NCI-H2081 (cell line): ENCODE measurements at places on chromosomes 2 and 18.

GRCh38 chr2:118442046-118442445 is 353.8 kb downstream of the INSIG2 start:
- DNase-seq, result no peak

DNA sequence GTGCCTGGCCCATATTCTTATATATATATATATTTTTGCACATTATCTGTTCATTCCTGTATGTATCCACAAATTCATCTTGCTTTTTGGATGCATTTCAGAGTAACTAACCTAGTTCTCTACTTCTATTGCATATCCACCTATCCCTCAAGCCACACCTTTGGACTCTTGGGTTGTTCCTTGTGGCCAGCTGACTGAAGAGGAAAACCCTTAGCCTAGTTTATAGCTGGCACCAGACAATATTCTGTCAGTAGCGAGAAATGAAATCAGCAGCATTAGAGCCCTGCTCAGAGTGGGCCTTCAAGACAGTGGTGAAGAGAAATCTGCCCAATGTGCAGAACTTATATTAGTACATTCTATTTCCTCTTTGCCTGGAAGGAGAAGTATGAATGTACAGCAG is 19.6 kb upstream of the ALMS1 start:
- DNase-seq, result no peak

DNA sequence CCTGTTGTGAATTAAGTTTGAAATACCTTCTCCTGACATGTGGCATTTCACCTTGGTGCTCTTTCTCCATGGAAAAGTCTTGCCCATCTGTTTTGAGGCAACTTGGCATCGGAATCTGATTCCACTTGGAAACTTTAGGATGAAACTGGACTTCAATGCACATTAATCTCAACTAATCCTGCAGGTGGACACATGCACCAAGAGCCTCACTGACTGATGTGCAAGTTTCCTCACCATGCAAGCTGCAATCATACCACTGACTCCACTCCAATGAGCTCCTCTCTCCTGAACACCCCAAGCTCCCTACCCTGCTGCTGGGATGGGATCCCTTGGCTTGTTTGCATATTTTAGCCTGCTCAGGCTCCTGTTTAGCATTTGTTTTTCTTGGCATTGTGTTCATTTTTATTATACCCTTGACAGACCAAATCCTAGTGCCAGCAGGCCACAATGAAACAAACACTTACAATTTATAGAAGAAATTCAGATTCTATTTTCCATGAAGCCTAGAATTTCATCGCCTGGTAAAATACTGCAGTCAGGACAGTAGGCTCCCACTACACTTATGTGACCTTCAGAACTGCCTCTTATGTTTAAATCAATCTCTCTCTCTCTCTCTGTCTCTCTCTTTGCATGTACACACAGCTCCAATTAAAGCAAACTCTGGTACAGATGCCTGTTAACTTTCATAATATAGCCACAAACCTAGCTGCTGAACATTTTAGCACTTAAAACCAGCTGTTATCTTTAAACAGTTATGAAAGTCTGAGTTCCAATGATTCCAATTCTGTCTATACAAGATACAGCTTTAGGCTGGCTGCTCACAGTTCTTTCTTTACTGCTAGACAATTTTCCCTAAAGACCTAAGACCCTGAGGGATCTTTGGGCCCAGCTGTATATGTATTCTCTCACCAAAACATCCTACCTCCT is 141.5 kb downstream of the OSR1 start:
- no peak for DNase-seq

DNA sequence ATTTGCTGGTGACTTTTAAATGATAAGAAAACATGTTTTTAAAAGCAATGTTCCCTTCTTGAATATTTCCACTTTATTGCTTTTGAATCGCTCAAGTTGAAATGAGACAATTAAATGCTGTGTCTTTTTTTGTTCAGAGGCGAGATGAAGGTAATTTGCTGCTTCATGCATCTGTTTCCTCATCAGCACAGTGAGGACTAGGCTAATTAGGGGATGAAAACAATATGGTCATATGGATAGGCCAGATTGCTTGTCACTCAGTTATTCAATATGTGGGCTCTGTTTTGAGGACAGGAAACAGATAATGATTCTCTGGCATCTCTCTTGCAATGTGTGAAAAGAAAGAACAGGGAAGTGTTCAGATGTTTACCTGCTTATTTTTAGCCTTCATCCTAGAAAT is 61.0 kb downstream of the ERBB4 start:
- peak; percentile 84 for DNase-seq

- DNase-seq, result no peak
Measured at GRCh38 chr2:142981756-142982155, 104.3 kb downstream of the KYNU start.

- DNase-seq, result no peak
Measured at GRCh38 chr2:237101118-237101979, 15.7 kb downstream of the COPS8 start.
